ENCODE measurements at places on chromosomes 13 and 19.

DNA sequence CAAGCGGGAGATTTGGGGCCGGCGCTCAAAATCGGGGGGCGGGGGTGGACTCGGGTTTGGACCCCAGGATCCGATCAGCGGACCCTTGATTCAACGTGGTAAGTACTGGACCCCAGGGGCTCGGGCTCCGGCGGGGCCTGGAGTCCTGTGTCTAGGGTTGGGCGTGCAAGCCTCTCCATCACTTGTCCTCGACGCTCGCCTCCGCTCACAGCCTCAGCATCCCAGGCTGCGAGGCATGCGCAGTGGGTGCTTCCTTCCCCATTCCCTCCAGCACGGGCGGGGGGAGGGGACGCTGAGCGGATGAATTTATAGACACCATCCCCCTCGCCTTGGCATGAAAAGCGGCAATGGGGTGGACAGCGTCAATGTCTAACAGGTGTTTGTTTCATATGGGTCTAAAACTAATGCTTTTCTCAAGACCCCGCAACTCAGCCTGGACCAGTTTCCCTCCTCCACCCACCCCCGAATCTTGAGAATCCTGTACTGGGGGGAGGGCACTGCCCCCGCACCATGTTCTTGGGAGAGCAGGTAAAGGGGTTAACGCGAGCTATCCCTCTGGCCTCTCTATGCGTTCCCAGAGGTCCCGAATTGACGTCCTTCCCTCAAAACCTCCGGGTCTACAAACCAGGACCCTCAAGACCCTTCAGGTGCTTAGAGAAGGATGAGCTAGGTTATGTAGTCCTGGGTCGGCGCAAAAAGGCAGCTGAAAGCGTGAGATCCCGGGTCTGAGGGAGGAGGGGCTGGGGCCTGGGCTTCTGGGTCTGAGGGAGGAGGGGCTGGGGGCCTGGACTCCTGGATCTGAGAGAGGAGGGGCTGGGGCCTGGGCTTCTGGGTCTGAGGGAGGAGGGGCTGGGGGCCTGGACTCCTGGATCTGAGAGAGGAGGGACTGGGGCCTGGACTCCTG, 579 bp downstream of the CPT1C start:
- DNase-seq, result no peak

- DNase-seq, result no peak
These were observed 5.8 kb downstream of the KIRREL2 start for GRCh38 chr19:35862528-35862927.

GRCh38 chr19:4619668-4620294, 19.5 kb upstream of the TNFAIP8L1 start:
- DNase-seq, result no peak

DNA sequence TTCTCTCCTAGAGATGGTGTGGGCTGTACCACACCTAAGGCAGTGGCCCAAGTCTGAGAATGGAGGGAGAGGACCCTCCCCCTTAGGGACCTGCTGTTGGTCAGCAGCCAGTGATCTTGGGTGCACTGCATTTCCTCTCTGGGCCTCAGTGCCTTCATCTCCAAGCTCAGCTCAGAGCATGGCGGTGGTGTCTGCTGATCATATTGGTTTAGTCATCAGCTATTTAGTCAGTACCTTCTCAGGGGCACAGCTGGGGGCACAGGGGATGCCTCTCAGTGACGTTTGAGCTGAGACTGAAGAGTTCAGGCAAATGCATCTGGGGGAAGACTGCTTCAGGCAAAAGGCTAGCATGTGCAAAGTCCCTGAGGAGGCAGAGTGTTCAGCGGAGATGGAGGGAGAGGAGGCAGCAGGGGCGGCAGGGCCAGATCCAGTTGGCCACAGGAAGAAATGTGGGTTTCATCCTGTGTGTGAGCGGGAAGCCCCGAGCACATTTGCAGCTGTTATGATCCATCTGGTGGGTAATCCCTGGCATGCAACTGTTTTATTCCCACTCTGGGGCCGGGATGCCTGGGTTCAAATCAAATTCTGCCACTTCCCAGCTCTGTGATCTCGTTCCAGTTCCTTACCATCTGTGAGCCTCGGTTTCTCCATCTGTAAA, 15.7 kb upstream of the PGLS start:
- DNase-seq, result no peak

DNA sequence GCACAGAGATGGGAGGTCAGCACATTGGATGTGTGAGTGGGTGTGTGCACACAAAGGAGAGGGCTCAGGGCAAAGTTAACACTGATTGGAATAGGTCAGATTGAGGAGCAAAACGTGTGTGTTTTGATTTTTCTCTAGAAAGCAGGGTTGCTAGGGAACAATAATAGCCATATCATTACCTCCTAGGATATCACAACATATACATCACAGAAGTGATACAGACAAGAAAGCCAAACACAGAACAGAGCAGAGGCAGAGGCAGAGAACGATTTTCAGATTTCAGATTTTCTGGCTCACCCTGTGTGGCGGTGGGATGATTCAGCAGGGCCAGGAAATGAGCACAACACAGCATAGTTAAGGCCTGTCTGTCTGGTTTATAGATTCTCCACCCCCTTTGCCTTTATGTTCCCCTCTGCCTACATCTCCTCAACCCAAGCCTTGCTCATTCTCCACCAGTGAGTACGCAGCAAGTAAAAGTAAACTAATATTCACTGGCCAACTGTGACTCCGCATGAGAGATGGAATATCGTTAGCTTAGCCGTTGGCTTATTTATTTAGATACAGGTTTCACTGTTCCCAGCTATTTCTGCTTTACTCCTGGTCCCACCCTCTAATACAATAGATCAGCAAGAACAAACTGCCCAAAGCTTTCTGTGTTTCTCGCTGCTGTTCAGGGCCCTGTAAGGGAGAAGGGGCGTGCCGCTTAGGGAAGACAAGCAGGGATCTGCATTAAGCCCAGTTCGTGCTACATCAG, 182.7 kb upstream of the TSC22D1 start:
- DNase-seq, result peak; percentile 24

DNA sequence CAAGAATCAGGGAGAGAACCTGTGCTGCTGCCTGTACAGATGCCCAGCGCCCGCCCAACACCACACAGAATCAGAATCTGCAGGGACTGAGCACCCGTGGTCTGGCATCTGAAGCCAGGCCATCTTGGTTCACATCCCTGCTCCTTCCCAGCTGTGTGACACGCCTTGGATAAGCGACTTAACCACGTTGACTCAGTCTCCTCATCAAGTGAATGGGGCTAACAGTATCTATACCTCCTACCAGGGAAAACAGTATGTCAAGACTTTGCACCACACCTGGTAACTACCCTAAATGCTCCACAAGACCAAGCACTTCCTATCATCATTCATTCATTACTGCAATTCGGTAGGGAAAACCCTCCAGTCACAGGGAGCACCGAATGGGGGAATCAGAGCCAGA, 1.2 kb downstream of the RANBP3 start:
- DNase-seq, result no peak

- DNase-seq, result no peak
These were observed 338.9 kb downstream of the KLF5 start for GRCh38 chr13:73397496-73398305.

DNA sequence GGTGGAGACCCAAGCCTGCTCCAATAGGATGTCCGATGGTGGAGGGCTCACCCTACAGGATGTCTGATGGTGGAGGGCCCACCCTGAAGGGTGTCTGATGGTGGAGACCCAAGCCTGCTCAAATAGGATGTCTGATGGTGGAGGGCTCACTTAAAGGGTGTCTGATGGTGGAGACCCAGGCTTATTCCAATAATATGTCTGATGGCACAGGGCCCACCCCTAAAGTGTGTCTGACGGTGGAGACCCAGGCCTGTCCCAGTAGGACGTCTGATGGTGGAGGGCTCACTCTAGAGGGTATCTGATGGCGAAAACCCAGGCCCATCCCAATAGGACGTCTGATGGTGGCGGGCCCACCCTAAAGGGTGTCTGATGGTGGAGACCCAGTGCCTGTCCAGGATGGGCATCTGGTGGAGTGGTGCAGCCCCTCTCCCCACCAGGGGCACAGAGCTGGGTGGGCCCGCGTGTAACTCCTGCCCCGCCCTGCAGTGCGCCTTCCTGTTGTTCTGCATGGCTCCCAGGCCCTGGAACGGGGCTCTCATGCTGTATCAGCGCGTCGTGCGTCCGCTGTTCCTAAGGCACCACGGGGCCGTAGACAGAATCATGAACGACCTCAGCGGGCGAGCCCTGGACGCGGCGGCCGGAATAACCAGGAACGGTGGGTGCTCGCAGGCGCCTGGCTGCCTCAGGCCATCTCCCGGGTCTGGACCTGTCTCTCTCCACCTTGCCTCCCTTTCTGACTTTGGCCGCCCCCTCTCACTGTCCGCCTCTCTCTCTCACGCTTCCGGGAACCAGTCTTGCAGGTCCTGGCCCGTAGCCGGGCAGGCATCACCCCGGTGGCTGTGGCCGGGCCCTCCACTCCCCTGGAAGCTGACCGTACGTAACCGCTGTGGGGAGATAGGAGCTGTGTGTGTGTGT, 5.1 kb downstream of the REEP6 start:
- no peak for DNase-seq

DNA sequence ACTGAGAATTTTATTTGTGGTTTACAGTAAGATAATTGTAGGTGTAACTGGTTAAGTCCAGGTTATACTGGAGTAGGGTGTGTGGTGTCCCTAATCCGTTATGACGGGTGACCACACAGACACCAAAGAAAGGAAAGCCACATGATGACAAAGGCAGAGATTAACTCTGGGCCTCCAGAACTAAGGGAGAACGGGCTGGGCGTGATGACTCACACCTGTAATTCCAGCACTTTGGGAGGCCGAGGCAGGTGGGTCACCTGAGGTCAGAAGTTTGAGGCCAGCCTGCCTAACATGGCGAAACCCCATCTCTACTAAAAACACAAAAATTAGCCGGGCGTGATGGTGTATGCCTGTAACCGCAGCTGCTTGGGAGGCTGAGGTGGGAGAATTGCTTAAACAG, 10.2 kb upstream of the FUT2 start:
- DNase-seq, result no peak

DNA sequence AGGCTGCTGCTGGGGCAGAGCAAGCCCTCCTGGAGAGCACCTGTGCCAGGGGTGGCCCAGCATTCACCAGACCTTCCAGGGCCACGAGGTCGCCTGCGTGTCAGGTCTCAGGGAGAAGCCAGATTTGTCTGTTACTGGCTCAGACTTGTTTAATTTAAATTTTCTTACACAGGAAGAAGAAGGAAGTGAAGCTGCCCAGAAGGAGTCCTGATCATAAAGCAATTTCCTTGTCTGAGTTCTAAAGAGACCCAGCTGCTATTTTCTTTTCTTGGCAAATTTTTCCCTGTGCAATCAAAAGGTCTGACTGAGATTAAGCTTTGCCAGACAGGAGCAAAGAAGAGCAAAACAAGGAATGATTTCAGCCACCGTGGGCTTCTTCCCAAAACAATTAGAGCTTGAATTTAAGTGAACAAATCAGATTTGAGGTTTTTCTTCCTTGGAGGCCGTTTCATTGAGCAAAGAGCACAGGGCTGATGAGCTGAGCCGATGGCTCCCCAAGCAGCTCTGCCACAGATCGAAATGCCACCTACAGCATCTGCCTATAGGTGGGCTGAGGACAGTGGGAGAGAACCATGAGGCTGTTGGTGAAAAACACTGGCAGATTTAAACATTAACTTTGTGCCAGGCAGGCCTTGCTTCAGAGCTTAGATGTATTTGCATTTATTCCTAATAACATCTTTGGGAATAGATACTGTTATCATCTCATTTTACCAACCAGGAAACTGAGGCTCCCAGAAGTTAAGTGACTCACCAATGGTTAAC, 40.1 kb downstream of the HSPH1 start:
- no peak for DNase-seq

DNA sequence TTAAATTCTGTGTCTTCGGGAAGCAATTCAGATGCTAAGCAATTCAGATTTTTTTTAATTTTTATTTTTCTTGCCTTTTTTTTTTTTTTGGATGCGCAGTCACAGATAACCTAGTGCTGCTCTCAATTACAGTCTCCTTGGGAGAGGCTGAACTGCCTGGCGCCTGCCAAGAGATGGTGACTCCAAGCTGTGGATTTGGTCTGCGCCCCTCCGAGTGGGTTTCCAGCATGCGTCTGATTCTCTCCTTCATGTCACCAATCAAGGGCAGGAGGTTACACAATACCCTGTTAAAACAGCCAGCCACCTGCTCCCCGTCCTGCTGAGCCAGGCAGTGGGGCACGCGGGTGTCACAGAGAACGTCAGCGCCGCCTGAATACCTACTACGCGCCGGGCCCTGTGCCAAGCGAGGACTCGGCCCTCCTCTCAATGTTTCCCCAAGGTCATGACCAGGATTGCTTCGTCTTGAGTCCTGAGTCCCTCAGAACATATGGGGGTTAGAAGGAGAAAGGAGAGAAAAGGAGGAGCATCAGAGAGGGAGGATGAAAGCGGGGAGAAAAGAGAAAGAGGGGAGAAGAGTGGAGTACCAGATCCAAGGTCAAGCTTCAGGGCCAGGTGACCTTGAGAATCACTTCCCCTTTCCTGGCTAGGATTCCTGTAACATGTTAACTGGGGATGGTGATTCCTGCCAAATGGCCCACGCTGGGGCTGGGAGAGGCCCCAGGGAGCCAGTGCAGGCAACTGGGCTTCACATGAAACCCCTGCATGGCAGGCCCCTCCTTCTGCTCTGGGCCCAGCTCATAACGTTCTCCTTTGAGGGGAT, 213.6 kb downstream of the URI1 start:
- DNase-seq, result no peak

- no peak for DNase-seq
These were observed 1.1 kb downstream of the ARHGAP35 start for GRCh38 chr19:46861691-46862502.

GRCh38 chr19:1395194-1396018, 5.9 kb downstream of the GAMT start:
- no peak for DNase-seq

- DNase-seq, result no peak
These were observed 14.8 kb upstream of the FXYD3 start for GRCh38 chr19:35100588-35101533.

DNA sequence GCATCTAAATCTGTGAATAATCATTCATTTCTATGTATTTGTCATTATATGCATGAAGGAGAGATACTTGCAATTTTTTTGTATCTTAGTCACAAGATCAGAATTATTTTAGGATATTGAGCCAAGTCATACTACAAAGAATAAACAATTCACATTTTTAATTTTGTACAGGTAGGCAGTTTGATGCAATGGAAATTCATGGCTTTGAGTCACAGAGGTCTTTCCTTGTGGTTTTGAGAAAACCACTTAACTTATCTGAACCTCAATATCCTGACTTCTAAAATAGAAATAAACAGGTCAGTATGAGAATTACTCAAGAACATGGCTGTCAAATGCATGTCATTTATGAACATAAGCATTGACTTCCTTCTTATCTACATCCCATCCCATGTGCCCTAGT, 221.4 kb upstream of the SLC10A2 start:
- no peak for DNase-seq

DNA sequence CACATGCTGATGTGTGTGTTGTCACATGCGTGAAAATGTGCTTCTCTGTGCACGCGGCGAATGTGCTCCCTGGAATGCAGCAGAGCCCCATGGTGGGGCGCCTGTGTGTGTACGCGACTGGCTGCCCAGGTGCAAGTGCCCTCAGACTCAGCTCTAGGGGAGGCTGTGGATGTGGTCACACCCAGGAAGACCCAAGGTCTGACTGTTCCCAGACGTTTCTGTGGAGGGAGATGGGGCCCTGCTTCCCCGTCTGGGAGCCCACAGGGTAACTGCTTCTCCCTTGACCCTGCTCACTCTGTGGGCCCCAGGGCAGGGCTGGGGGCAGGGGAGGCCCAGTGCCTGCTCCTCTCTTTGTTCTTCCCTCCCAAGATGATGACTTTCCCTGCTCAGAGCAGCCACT, 7.9 kb upstream of the UQCR11 start:
- no peak for DNase-seq

GRCh38 chr13:52599037-52599847, 43.0 kb upstream of the HNRNPA1L2 start:
- DNase-seq, result no peak

GRCh38 chr13:42305503-42305902, 33.6 kb downstream of the AKAP11 start:
- no peak for DNase-seq

Data from activated T-cell treated with anti-CD3 and anti-CD28 coated beads for 48 hours (primary cell).